ENCODE measurements at places on chromosomes 3 and 15. TPM values are rescaled to one million over a fixed set of nuclear protein-coding genes. Genes with fewer than 3 reads are reported as not detected.
A peak's percentile ranks its signal among the peaks of the same experiment; 100 is the strongest.

The TPRA1 gene
- total RNA-seq, result 50.3 TPM

The GATA2 gene
- total RNA-seq, result 10.5 TPM

GRCh38 chr3:39130693-39131265 lies 22.6 kb downstream of the CSRNP1 start:
- H3K27me3 ChIP-seq, result no peaks in the 10 kb centered on the region
- no peak overlapping the region for H3K4me3 ChIP-seq
- DNase-seq, result no peak
- no peaks in the 10 kb centered on the region for H3K36me3 ChIP-seq
- H3K27ac ChIP-seq, result no peak overlapping the region

GRCh38 chr3:47128137-47128536 lies 35.8 kb downstream of the SETD2 start:
- H3K4me3 ChIP-seq, result no peak overlapping the region
- H3K27me3 ChIP-seq, result no peaks in the 10 kb centered on the region
- DNase-seq, result no peak
- H3K4me1 ChIP-seq, result no peaks in the 10 kb centered on the region

- peaks cover 12% of the 10 kb centered on the region for H3K4me1 ChIP-seq
- no peaks in the 10 kb centered on the region for H3K27me3 ChIP-seq
- H3K27ac ChIP-seq, result no peak overlapping the region
- no peak overlapping the region for H3K4me3 ChIP-seq
- DNase-seq, result no peak
- H3K36me3 ChIP-seq, result no peaks in the 10 kb centered on the region
These were observed 187.1 kb downstream of the FMN1 start for GRCh38 chr15:33007303-33007855.

- H3K4me1 ChIP-seq, result peaks cover 15% of the 10 kb centered on the region
- no peak for DNase-seq
- peak overlapping the region; percentile 52 for H3K27ac ChIP-seq
- H3K27me3 ChIP-seq, result peaks cover 12% of the 10 kb centered on the region
These were observed 488 bp downstream of the THSD4 start for GRCh38 chr15:71115567-71116351.

DNA sequence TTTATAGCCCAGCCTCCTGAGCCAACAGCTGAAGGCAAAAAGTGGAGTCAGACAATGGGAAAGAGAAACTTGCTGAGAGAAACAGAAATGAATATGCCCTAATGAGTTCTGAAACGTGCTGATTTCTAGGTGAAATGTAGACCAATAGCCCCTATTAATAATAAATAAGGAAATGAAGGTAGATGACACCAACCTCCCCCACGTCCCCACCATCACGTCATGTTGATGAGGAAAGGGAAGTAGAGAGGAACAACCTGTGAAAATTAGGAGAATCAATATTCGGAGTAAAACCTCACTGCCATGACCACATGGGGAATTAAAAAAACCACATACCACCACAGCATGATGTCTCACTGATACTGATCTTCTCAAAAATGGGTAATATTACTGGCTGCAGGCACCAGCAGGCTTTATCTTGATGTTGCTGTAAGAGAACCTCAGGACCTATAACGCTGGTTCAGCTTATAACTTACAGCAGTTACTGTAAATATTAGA lies 64.0 kb downstream of the KAT2B start:
- H3K27me3 ChIP-seq, result no peaks in the 10 kb centered on the region
- H3K4me3 ChIP-seq, result no peak overlapping the region
- peaks cover 3% of the 10 kb centered on the region for H3K4me1 ChIP-seq
- DNase-seq, result no peak

DNA sequence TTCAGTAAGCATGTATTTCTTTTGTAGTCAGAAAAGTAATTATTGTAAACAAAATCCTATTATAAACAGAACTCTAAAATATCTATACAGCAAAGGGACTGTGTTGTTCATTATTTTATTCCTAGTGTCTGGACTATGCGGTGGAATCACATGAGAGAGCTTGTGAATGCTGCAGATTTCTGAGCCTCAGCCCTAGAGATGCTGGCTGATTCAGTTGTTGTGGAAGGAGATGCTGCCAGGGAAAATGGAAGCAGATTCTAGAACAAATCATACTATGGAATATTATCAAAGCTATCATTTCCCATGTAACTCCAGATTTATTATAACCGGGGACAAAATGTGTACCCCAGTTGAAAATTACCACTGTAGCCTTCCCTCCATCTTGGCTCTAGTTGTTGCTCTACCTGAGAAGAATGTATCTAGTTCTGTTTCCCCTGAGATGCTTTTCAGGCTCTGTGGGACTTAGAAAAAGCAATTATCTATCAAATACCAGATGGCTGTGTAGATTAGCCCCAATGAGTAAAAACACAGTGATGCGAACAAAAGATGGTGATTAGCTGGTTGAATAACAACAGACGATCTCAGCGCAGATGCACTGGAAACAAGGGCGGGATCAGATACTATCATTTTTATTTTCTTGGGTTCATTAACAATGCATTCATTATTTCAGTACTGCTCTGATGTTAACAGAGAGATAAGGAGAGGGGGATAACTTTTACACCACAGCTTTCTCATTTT lies 131.3 kb downstream of the TMEM108 start:
- no peak for DNase-seq
- no peak overlapping the region for H3K27ac ChIP-seq
- H3K4me3 ChIP-seq, result no peak overlapping the region
- no peaks in the 10 kb centered on the region for H3K4me1 ChIP-seq

GRCh38 chr3:145716519-145716918 lies 444.5 kb downstream of the PLOD2 start:
- no peaks in the 10 kb centered on the region for H3K4me1 ChIP-seq
- DNase-seq, result no peak
- no peaks in the 10 kb centered on the region for H3K27me3 ChIP-seq
- H3K36me3 ChIP-seq, result no peaks in the 10 kb centered on the region
- no peak overlapping the region for H3K27ac ChIP-seq

DNA sequence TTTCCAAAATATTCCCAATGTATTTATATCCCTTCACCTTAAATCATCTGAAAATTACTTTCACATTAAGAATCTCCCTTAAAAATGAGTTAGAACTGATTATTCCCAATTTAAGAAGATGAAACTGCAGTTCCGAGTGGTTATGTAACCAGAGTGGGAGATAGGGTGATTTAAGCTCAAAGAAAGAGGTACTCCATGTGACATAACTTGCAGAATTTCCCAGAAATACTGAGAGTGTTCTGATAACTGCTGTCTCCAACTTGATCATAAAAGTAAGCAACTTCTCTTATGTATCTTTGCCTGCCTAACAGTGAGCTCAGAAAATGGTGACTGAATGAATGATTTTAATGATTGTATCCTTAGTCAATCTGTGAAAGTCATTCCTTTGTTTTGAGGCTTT lies 32.3 kb downstream of the ARRDC4 start:
- no peaks in the 10 kb centered on the region for H3K4me1 ChIP-seq
- H3K36me3 ChIP-seq, result no peaks in the 10 kb centered on the region
- no peak overlapping the region for H3K4me3 ChIP-seq
- H3K27ac ChIP-seq, result no peak overlapping the region
- H3K27me3 ChIP-seq, result no peaks in the 10 kb centered on the region

The ESYT3 gene
- 7.3 TPM for total RNA-seq

GRCh38 chr15:62453981-62454380 lies 288.9 kb upstream of the C2CD4B start:
- no peaks in the 10 kb centered on the region for H3K36me3 ChIP-seq
- DNase-seq, result no peak
- H3K4me3 ChIP-seq, result no peak overlapping the region
- H3K27me3 ChIP-seq, result no peaks in the 10 kb centered on the region
- peaks cover 10% of the 10 kb centered on the region for H3K4me1 ChIP-seq

- H3K27me3 ChIP-seq, result peaks cover 5% of the 10 kb centered on the region
- H3K27ac ChIP-seq, result peak overlapping the region; percentile 77
- H3K4me3 ChIP-seq, result no peak overlapping the region
- peaks cover 44% of the 10 kb centered on the region for H3K4me1 ChIP-seq
These were observed 2.7 kb upstream of the ALS2CL start for GRCh38 chr3:46695962-46696894.

DNA sequence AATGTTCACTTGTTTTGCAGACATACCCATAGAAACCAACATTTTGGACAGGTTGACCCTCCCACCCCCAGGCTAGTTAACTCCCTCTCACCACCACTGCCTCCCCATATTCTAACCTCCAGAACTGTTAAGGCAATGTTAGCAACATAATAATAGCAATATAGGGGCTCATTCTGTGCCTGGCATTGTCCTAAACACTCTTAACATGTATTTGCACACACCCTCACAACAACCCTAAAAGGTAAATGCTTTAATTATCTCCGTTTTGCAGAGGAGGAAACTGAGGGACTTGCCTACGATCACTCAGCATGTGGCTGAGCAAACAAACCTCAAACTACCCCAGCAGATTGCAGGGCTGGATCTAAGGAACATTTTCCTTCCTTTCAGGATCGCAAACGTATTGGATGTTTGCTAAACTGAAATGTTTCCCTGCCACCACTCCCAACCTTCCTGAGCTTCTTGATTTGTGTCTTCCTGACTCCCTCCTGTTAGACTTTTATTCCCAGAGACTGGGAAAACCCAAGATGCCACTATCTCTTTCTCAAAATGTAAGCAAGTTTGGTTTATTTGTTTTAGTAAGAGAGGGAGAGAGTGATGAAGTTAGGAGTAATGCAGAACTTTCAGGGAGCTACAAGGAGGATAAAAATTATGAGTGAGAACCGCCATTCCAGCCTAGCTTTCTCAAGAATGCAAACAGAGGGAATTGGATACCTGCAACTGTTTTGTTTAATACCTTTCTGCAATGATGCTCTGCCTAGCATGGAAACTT lies 1.3 kb downstream of the SCG5 start:
- no peak overlapping the region for H3K4me3 ChIP-seq
- no peaks in the 10 kb centered on the region for H3K4me1 ChIP-seq
- H3K36me3 ChIP-seq, result no peaks in the 10 kb centered on the region
- peaks cover 19% of the 10 kb centered on the region for H3K27me3 ChIP-seq

The CD276 gene
- 42.6 TPM for total RNA-seq

DNA sequence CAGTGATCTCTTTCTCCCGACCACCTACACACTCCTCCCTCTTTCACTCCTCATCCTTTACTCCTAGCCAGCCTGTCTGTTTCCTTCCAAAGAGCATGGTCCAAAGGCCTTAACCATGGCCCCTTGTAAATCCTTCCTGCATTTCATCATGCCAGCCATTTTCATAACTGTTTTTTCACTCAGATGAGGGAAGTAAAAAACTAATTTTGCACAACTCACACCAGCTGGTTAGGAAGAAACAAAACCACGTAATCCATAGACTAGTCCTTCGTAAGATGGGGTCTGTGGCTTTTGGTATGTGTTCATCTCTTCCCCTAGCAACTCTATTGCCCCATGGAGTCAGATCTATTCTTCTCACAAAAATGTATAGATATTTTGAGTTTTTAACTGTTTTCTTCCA lies 187.8 kb downstream of the SHOX2 start:
- H3K4me3 ChIP-seq, result no peak overlapping the region
- no peaks in the 10 kb centered on the region for H3K27me3 ChIP-seq
- no peaks in the 10 kb centered on the region for H3K36me3 ChIP-seq

DNA sequence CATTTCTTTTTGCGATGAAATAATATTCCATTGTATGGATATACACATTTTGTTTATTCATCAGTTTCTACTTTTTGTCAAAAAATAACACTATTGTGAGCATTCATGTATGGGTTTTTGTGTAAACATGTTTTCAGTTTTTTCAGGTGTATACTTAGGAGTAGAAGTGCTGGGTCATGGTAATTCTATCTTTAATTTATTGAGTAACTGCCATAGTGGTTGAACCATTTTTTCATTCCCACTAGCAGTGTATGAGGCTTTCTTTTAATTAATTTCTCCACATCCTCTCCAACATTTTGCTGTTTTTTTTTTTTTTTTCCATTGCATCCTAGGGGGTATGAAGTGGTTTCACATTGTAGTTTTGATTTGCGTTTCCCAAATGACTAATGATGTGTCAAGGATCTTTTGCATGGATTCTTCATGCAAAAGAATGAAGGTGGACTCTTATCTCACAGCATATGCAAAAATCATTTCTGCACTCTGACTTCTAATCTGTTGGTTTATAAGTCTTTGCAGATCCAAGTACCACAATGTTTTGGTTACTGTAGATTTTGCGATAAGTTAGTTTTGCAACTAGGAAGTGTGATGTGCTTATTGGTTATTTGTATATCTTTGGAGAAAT lies 12.6 kb downstream of the ATP2C1 start:
- H3K36me3 ChIP-seq, result no peaks in the 10 kb centered on the region
- no peak overlapping the region for H3K4me3 ChIP-seq
- DNase-seq, result no peak
- no peak overlapping the region for H3K27ac ChIP-seq

The SPG11 gene
- 104 TPM for total RNA-seq

The FAH gene
- total RNA-seq, result 36.2 TPM

The CIP2A gene
- 5.7 TPM for total RNA-seq

DNA sequence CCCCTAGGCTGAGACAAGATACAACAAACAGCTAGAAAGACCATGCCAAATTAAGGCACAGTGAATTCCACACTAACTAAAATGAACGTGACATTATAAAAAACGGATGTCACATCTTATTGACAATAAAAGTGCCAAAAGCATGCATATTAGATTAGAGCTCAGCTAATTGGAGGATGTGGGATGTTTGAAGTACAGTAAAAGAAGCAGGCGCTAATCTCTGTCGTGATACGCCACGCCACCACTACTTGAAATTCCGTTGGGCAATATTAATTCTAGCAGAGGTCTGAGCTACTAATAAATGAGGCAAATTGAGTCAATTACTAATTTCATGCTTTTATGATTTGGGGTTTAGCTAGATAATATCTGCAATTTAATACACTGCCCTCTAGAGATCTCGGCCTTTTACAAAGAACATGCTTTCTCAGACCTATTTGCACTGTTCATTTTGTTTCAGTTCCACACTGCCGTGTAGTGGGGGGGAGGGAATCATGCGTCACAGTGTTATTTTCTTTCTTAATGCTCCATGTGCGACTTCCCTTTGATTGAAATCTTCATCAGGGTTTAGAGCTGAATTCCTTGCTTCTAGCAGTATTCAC lies 52.9 kb upstream of the ROBO2 start:
- H3K36me3 ChIP-seq, result no peaks in the 10 kb centered on the region
- no peaks in the 10 kb centered on the region for H3K4me1 ChIP-seq
- no peak overlapping the region for H3K27ac ChIP-seq
- no peaks in the 10 kb centered on the region for H3K27me3 ChIP-seq

DNA sequence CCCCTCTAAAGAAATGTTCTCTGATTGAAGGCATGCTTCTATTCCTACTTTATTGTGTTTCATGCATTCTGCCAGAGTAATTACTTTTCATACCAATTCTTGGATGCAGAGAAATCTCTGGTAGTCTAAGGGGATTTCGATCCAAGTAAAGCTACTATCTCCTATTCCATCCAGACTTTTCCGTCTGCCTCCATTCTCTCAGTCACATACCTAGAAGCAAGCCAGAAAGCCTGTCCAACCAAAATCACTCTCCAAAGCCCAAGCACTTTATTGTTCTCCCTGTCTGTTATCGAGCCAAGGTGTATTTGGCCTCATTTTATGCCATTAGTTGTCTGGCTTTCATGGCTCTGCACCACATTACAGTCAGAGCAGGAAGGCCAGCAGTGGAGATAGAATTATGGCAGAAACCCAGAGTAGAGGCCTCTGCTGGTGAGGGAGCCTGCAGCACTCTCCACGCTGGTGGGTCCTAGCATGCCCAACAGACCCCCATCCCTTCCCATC lies 95.9 kb downstream of the SLC49A4 start:
- no peak overlapping the region for H3K4me3 ChIP-seq
- no peak overlapping the region for H3K27ac ChIP-seq
- H3K36me3 ChIP-seq, result no peaks in the 10 kb centered on the region
- H3K27me3 ChIP-seq, result no peaks in the 10 kb centered on the region

The RSL24D1 gene
- 39.3 TPM for total RNA-seq

- DNase-seq, result no peak
- H3K27me3 ChIP-seq, result no peaks in the 10 kb centered on the region
- no peak overlapping the region for H3K27ac ChIP-seq
- H3K4me1 ChIP-seq, result no peaks in the 10 kb centered on the region
- H3K36me3 ChIP-seq, result no peaks in the 10 kb centered on the region
These were observed 26.3 kb upstream of the AVEN start for GRCh38 chr15:34065261-34065660.

All from tibial nerve (tissue), 4 donors.